ENCODE measurements at places on chromosomes 7 and 10. TPM values are rescaled to one million over a fixed set of nuclear protein-coding genes. Genes with fewer than 3 reads are reported as not detected.

GRM3 gene
- not detected for total RNA-seq

FXYD4 gene
- not detected for total RNA-seq

CPED1 gene
- 18.1 TPM for total RNA-seq

ELN gene
- not detected for total RNA-seq

NEBL gene
- 0.42 TPM for total RNA-seq

GRCh38 chr10:116848032-116848943 lies 1.0 kb upstream of the ENO4 start:
- no peak for DNase-seq

DNA sequence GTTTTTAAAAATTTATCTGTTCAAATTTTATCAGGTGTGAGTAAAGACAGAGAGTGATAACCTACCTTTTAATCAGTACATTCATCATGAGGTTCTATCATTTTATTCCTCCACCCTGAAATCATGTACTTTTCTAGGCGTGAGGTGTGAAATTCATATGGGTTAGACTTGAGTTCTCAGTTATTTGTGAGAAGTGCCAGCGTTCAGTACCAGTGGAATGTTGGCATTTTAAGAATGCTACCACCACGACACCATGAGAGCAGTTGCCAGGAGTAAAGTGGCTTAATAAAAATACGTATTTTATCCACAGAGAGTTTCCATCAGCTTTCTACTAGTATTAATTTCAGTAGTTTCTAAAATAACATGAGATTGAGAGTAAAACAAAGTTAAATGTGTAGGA lies 104.1 kb upstream of the FERD3L start:
- DNase-seq: no peak

- peak; percentile 47 for DNase-seq
Measured at GRCh38 chr7:148334959-148335577, 255.5 kb upstream of the C7orf33 start.

GRCh38 chr7:2465928-2466327 lies 10.3 kb downstream of the GRIFIN start:
- DNase-seq: no peak

DNA sequence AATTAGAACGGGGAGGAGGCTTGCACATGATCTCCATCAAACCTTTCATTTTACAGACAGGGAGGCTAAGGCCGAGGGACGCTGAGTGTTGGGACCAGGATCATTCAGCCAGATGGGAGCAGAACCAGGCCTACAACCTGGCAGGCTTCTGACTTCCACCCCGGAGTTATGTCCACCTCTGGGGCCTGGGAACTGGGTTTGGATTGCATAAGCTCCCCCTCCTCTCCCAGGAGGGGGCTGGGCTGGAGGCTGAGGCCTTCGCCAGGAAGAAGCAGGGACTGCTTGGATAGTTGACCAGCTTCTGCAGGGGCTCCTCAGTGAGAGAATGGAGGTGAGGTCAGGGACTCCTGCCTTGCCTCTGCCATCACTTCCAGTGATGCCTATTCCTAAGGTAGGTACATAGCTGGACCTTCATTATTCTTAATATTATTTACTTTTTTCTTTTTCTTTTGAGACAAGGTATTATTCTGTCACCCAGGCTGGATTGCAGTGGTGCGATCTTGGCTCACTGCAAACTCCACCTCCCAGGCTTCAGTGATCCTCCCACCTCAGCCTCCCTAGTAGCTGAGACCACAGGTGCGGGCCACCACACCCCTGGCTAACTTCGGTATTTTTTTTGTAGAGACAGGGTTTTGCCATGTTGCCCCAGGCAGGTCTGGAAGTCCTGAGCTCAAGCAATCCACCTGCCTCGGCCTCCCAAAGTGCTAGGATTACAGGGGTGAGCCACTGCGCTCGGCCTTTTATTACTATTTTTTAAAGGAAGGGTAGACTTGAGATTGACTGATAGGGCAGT lies 1.3 kb downstream of the SNX10 start:
- no peak for DNase-seq

GRCh38 chr7:78862411-78862900 lies 591.0 kb downstream of the MAGI2 start:
- no peak for DNase-seq

DNA sequence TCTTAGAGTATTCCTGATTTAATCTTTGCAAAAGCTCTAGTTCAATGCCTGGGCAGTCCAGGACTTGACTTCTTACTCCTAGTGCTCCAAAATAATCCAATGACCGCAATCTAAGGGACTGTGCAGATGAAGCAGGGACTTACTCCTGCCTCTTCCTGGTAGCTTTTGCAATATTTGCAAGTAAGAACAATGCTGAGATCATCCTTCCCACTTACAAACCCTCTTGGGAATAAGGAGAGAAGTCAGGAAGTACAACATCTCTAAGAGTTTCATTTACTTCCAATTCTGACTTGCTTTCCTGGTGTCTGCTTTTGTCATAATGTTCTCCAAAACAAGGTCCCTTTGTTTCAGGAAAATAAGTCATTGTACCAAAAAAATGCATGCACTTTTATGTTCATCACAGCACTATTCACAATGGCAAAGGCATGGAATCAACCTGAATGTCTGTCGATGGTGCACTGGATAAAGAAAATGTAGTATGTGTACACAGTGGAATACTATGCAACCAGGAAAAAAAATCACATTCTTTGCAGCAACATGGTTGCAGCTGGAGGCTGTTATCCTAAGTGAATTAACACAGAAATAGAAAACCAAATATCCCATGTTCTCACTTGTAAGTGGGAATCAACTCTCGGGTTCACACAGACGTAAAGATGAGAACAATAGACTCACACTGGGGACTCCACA lies 7.1 kb upstream of the KCNMA1 start:
- DNase-seq: no peak

GRCh38 chr10:84715911-84716310 lies 387.5 kb downstream of the CCSER2 start:
- peak; percentile 52 for DNase-seq

DNA sequence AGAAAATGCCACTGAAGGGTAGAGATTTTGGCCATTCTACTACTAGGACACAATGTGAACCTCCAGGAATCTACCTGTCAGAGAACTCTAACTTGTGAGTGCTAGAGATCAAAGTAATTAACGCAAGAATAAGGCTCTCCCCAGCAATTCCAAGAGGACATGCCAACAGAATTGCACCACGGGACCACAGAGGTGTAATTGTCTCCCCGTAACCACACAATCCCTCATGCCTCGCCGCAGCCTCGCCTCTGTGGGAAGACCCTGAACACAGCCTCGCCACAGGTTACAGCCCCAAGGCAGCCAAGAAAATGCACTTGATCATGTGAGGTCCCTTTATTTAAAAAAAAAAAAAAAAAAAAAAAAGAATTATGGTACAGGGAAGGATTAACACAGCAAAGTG lies 29.5 kb downstream of the CDCA7L start:
- no peak for DNase-seq

Measured in HT1080 (cell line).